Keratinocyte (primary cell): ENCODE measurements at places on chromosomes 13 and 19. TPM values are rescaled to one million over a fixed set of nuclear protein-coding genes. Genes with fewer than 3 reads are reported as not detected.

Gene MAMSTR
- polyA plus RNA-seq: 0.35 to 0.39 TPM (median 0.37 TPM) in 3 replicates

DNA sequence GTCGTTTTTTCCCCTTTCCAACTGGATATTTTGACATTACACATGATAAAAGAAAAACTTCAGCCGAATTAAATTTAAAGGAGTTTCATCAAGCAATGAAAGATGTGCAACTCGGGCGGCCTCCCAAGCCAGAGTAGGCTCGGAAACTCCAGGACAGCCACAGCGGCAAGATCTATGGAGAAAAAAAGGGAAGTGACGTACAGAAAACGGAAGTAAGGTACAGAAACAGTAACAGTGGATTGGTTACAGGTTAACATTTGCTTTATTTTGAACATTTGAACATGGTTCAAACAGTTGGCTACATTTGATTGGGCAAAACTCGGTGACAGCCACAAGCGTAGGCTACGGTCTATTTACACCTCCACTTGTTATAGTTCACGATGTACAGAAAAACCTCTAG, 30.5 kb upstream of the FAM124A start:
- no peaks in the 10 kb centered on the region for H3K4me1 ChIP-seq
- no peak for DNase-seq
- H3K4me3 ChIP-seq: no peak overlapping the region
- peaks cover 7% of the 10 kb centered on the region for H3K27me3 ChIP-seq
- H3K36me3 ChIP-seq: no peaks in the 10 kb centered on the region

DNA sequence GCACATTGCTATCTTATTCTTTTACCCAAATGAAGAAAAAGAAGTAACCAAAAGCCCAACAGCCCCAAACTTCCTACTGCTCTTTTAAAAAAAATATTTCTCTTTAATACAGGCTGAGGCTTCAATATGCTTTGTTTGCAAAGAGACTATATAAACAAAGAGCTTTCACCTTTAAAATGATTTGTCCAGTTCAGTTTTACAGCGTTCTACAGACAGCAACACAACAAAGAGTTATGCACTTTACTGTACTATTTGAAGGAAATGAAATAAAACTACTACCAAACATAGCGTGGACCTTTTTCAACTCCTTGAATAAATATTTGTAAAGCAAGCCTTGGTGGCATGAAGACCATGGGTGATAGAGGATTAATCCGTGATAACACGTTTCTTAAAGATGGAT, 151.2 kb downstream of the FGF9 start:
- H3K4me1 ChIP-seq: no peaks in the 10 kb centered on the region
- no peaks in the 10 kb centered on the region for H3K27me3 ChIP-seq
- H3K4me3 ChIP-seq: no peak overlapping the region
- H3K36me3 ChIP-seq: no peaks in the 10 kb centered on the region
- DNase-seq: no peak

GRCh38 chr19:7596211-7596937, 711 bp downstream of the CAMSAP3 start:
- H3K27ac ChIP-seq: no peak overlapping the region
- DNase-seq: no peak
- H3K4me3 ChIP-seq: peak overlapping the region; percentile 62
- H3K36me3 ChIP-seq: peaks cover 2% of the 10 kb centered on the region
- H3K27me3 ChIP-seq: no peaks in the 10 kb centered on the region
- H3K4me1 ChIP-seq: peaks cover 11% of the 10 kb centered on the region

GRCh38 chr19:40269216-40269940, 15.8 kb downstream of the AKT2 start:
- H3K36me3 ChIP-seq: peaks cover 3% of the 10 kb centered on the region
- DNase-seq: no peak
- H3K27me3 ChIP-seq: no peaks in the 10 kb centered on the region
- no peaks in the 10 kb centered on the region for H3K4me1 ChIP-seq
- H3K4me3 ChIP-seq: no peak overlapping the region

- no peak overlapping the region for H3K27ac ChIP-seq
- DNase-seq: no peak
- no peaks in the 10 kb centered on the region for H3K27me3 ChIP-seq
- H3K4me1 ChIP-seq: no peaks in the 10 kb centered on the region
- H3K4me3 ChIP-seq: no peak overlapping the region
- H3K36me3 ChIP-seq: no peaks in the 10 kb centered on the region
These were observed 24.2 kb downstream of the TEX29 start for GRCh38 chr13:111344471-111345191.

Gene KIRREL2
- 0.02 TPM in 1 of 3 replicates, not detected in the others for polyA plus RNA-seq

Gene CCDC194
- not detected in 3 replicates for polyA plus RNA-seq

DNA sequence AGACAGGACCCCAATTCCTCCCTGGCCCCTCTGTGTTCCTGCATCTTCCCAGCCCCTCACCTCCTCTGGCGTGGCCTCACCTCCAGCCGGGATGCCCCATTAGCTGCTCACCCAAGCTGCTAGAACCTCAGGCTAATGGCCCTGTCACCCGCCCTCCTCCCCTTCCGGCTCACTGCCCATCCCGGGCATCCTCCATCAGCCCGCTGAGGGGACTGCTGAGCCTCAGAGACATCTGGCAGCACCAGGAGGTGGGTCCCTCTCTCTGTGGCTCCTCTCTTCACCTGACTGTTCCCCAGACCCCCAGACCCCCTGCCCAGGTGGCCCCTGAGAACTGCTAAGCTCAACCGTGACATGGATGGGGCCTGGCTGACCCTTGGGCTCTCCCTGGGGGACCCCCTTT, 2.9 kb downstream of the FFAR1 start:
- no peaks in the 10 kb centered on the region for H3K36me3 ChIP-seq
- H3K4me1 ChIP-seq: no peaks in the 10 kb centered on the region
- H3K27me3 ChIP-seq: peaks cover 18% of the 10 kb centered on the region
- DNase-seq: no peak
- H3K4me3 ChIP-seq: no peak overlapping the region

DNA sequence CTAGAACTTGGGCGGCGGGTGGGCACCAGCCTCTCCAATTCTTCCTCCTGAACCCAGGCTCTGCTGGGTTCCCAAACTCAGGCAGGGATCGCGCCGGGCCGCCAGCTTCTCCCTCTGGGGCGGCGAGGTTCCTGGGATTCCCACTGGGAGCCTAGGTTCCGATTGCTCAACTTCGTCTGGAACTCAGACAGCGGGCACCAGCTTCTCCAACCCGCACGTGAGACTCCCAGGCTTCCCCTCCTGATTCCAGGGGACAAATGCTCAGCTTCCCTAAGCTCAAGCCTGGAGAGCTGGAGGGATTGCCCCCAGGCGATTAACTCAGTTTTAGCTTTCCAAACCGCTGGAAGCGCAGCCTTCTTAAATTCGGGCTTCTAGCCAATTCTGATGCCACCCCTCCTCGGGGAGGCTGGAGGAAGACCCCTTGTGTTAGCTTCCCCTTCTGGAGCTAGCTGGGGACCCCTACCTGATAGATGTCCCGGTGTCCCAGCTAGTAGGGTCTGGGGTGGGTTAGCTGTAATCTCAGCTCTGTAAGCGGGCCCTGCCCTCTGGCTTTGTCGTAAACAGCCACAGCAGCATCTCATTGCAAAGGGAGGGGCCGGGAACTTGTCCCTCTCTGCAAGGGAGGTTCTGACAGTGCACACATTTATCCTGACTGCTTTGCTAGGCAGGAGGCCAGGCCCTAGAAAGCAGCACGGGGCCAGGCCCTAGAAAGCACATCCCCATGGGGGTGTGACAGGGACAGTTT, 671 bp downstream of the MCOLN1 start:
- DNase-seq: no peak
- H3K27ac ChIP-seq: no peak overlapping the region
- no peaks in the 10 kb centered on the region for H3K27me3 ChIP-seq
- no peaks in the 10 kb centered on the region for H3K36me3 ChIP-seq

DNA sequence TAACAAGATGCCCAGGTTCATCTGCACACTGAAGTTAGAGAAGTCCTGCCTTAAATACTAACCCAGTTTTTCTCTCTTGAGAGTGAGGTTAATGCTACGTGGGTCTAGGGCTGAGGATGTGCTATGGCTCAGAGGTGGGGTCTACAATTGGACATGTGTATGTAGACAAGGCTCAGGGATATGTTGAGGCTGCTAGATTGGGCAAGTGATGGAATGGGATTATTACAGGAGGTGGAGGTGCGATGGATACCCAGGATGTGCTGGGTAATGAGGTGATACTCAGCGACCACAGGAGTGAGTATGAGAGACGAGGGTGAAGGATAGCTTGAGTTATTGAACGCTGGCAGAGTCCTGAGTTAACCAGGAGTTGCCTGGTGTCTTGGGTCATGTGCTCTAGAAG, 38.1 kb downstream of the PPP2R1A start:
- no peak overlapping the region for H3K4me3 ChIP-seq
- peaks cover 45% of the 10 kb centered on the region for H3K36me3 ChIP-seq

DNA sequence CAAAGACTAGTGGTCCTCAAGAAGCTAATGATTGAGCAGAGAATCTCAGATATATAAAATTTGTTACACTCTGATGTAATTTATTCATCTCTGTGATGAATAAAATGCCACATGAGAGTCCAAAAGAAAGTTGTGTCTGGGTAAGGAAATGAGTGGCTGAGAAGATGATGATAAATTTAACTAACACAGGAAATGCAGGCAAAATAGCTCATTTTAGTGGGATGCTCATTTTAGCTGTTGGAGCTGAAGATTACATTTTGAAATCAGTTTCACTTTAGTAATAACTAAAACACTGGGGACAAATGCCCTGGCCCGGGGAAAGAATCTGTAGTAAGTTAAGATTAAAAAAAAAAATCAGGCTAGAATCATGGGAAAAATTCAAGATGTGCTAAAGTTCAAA, 35.2 kb downstream of the SPRY2 start:
- H3K36me3 ChIP-seq: no peaks in the 10 kb centered on the region
- no peak for DNase-seq
- H3K4me1 ChIP-seq: no peaks in the 10 kb centered on the region
- no peak overlapping the region for H3K4me3 ChIP-seq
- no peak overlapping the region for H3K27ac ChIP-seq
- H3K27me3 ChIP-seq: no peaks in the 10 kb centered on the region

DNA sequence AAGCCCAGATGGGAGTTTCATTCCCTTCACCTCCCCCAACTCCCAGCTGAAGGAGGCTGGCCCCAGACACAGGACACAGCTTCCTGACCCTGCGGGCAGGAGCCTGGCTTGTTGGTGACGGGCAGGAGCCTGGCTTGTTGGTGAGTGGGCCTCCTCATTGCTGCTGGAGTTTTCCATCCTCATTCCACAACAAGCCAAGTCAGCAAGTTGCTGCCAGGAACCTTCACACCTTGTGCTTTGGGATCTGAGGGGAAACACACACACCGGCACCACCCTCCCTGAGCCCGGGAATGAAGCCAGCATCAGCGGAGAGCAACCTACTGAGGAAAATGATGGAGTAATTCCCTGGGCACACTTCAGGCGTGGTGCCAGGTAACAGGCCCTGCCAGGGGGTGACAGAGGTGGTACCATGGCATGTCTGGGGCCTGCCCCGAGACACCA, 74.9 kb downstream of the ALOX5AP start:
- H3K36me3 ChIP-seq: no peaks in the 10 kb centered on the region
- H3K27ac ChIP-seq: no peak overlapping the region
- no peak for DNase-seq
- H3K4me1 ChIP-seq: peaks cover 27% of the 10 kb centered on the region

- H3K4me1 ChIP-seq: no peaks in the 10 kb centered on the region
- no peaks in the 10 kb centered on the region for H3K36me3 ChIP-seq
- no peaks in the 10 kb centered on the region for H3K27me3 ChIP-seq
- no peak overlapping the region for H3K4me3 ChIP-seq
These were observed 167.4 kb upstream of the OBI1 start for GRCh38 chr13:78826312-78826711.

- DNase-seq: no peak
- H3K4me3 ChIP-seq: no peak overlapping the region
- no peaks in the 10 kb centered on the region for H3K27me3 ChIP-seq
- no peaks in the 10 kb centered on the region for H3K4me1 ChIP-seq
- H3K27ac ChIP-seq: no peak overlapping the region
These were observed 33.6 kb downstream of the KCTD15 start for GRCh38 chr19:33830264-33830663.

- no peak for DNase-seq
- H3K4me3 ChIP-seq: peak within 1 kb of the TSS; percentile 44
- H3K27me3 ChIP-seq: peaks cover 23% of the 10 kb centered on the region
- H3K4me1 ChIP-seq: no peaks in the 10 kb centered on the region
- H3K27ac ChIP-seq: no peak within 1 kb of the TSS
These were observed at the start of gene PKN1 for GRCh38 chr19:14432791-14433553. TSS of gene PKN1 (plus strand) at chr19:14433306. CDS start at chr19:14433522, 216 bp downstream.

DNA sequence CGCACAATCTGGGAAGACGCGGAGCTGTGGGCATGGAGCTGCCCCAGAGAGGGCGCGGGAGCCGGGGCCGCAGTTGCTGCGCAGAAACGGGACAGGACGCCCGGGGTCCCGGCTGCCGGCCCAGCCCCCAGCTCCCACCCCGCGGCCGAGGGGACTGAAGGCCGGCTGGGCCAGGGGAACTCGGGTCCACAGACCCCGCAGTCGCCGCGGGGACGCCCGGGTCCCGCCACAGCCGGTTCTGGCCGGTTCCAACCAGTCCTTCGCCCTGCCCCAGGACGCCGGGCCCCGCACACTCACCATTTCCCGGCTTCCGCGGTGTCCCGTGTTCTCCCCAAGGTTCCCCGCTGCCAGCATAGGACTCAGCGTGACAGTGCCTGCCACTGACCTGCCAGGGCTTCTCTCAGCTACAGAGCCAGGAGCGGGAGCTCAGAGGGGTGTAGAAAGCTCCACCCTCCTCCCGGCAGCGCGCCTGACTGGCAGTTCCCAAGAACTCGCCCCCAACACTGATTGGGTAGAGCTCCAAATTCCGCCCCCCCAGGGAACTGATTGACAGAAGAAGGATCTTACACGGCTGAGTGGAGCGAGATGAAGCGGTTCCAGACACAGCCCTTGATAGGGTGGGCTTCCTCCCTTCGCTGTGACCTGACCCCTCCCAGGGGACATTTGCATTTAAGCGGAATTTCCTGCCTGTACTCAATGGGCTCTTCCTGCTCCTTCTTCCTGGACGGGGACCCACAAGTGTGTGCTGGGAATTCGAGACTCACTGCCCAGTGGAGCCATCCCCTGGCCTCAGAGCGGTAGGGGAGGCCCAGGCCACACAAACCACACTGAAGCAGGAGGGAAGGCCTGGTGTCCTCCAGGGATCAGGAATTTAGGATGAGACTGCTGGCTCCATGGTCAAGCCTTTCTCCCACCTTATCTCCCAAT, at the start of gene ZNF442:
Gene ZNF442 (minus strand): TSS at position 448 of the 927 bp plus-strand sequence. CDS start 2,052 bp downstream, outside the sequence.
- no peaks in the 10 kb centered on the region for H3K27me3 ChIP-seq
- no peaks in the 10 kb centered on the region for H3K36me3 ChIP-seq
- H3K27ac ChIP-seq: peak within 1 kb of the TSS; percentile 22
- peak within 1 kb of the TSS; percentile 83 for H3K4me3 ChIP-seq

- peaks cover 3% of the 10 kb centered on the region for H3K4me1 ChIP-seq
- no peaks in the 10 kb centered on the region for H3K36me3 ChIP-seq
- no peak for DNase-seq
These were observed 4.2 kb downstream of the NALCN start for GRCh38 chr13:101412076-101412475.

Gene CLEC17A
- polyA plus RNA-seq: 0.04 TPM in 1 of 3 replicates, not detected in the others
